ENCODE measurements at places on chromosomes 6 and 20. TPM values are rescaled to one million over a fixed set of nuclear protein-coding genes. Genes with fewer than 3 reads are reported as not detected.

GRCh38 chr6:109477725-109478124 lies 5.3 kb downstream of the ZBTB24 start:
- H3K4me3 ChIP-seq: no peak overlapping the region
- H3K27ac ChIP-seq: no peak overlapping the region
- no peaks in the 10 kb centered on the region for H3K27me3 ChIP-seq
- H3K4me1 ChIP-seq: peaks cover 14% of the 10 kb centered on the region

GRCh38 chr6:39280247-39280731 lies 33.9 kb downstream of the KCNK17 start:
- no peak overlapping the region for H3K4me3 ChIP-seq
- H3K36me3 ChIP-seq: no peaks in the 10 kb centered on the region
- peaks cover 34% of the 10 kb centered on the region for H3K27me3 ChIP-seq
- H3K4me1 ChIP-seq: no peaks in the 10 kb centered on the region
- DNase-seq: no peak

- no peaks in the 10 kb centered on the region for H3K36me3 ChIP-seq
- H3K4me1 ChIP-seq: no peaks in the 10 kb centered on the region
- no peaks in the 10 kb centered on the region for H3K27me3 ChIP-seq
- H3K4me3 ChIP-seq: no peak overlapping the region
- H3K27ac ChIP-seq: no peak overlapping the region
- no peak for DNase-seq
Observed at GRCh38 chr6:85496009-85496579, 46.2 kb downstream of the NT5E start.

DNA sequence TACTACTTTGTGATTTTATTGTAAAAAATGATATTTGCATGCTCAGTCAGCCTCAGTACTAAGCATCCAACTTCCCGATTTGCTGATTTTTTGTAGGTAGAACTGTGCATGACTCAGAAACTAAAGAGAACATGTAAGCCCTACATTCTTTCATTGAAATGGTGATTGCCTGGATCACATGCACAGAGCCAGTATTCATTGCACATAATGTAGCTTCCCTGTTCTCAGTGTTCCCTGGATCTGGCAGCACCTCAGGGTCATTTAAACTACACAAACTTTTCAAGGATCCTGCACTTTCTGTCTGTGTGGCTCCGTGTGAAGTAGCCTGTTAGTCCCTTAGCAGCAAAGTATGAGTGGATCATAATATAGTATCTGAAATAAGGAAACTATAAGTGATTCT lies 422.9 kb upstream of the AGPAT4 start:
- H3K4me1 ChIP-seq: no peaks in the 10 kb centered on the region
- DNase-seq: no peak
- no peak overlapping the region for H3K4me3 ChIP-seq
- H3K36me3 ChIP-seq: no peaks in the 10 kb centered on the region
- H3K27me3 ChIP-seq: no peaks in the 10 kb centered on the region

DNA sequence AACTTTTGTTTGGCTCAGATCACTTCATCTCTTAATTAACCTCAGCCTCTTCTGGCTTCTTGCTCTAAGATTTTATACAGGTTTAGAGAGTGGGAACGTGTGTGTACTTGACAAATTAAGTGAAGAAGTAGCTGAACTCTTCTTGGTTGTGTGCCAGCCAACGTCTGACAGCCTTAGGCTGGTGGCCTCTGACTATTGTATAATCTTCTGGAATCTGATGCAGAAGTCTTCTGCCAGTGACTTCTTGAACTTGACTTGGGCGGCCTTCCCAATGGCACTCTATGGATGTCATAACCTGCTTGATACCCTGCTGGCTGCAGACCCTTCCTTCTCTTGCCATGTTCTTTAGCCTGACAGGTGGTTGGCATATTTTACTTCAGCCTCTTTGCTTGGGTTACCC lies 660.5 kb downstream of the DOK5 start:
- no peaks in the 10 kb centered on the region for H3K27me3 ChIP-seq
- no peak for DNase-seq
- H3K4me1 ChIP-seq: no peaks in the 10 kb centered on the region
- H3K4me3 ChIP-seq: no peak overlapping the region
- H3K27ac ChIP-seq: no peak overlapping the region

DNA sequence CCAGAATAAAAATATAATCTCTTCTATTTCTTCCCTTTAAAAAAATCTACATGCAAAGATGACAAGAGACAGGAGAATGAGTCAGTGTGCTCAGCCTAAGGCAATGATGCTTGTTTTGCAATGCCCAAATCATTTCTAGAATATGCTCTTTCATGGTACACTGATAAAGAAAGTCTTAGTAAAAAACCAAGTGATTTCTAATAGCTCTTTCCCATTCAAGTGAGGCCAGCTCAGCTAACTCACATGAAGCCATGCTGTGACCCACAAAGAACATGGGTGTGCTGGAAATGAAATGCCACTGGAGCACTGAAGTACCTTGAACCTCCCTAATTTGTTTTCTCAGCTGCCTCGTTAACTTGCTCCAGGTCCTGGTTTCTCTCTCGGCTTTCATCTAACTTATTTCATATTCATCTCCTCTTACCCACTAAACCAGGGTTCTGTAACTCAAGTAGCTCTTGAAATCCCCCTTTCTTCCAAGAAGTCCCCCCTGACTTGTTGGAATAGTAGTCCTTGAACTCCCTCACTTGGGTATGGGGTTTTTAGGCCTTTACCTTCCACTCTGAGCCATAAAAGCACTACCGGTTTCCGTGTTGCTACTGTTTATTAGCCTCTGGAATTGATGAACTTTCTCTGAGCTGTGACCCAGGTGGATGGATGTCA lies 92.7 kb downstream of the IRF4 start:
- no peak overlapping the region for H3K4me3 ChIP-seq
- H3K4me1 ChIP-seq: no peaks in the 10 kb centered on the region
- H3K27ac ChIP-seq: no peak overlapping the region
- no peaks in the 10 kb centered on the region for H3K36me3 ChIP-seq
- H3K27me3 ChIP-seq: no peaks in the 10 kb centered on the region

DNA sequence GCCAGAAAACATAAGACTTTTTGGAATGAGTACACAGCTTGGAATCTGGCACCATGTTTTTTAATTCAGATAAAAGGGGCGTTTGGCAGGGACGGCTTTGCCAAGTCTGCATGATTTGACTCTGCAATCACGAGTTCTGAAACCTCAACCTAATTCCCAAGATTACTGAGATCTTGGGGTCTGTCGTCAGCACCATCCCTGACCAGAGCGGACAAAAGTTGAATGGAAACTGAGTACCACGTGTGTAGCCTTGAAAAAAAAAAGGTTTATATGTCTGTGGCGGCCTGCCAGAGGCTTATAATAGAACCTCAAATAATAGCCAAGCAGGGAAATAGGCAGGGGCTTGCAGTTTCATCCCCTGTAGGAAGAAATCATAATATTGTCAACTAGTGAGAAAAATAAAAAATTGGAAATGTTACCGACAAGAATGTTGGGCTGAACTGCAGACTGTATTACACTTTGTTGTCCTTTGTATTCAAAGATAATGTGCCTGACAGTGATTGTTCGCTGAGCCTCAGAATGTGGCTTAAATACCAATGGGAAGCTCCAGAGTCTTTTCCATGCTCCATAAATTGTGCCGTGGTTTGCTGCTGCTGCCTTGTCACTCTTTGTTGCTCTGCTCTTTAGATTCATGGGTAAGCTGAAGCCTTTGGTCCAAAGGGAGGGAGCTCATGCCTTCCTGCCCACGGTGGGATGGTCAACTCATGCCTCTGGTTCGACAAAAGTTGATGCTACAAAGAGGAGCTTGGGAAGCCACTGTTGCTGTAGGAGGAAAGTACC lies 118.8 kb upstream of the ARID1B start:
- H3K36me3 ChIP-seq: no peaks in the 10 kb centered on the region
- no peaks in the 10 kb centered on the region for H3K27me3 ChIP-seq
- H3K27ac ChIP-seq: no peak overlapping the region
- H3K4me1 ChIP-seq: no peaks in the 10 kb centered on the region
- no peak overlapping the region for H3K4me3 ChIP-seq

GRCh38 chr20:63409834-63410435 lies 48.8 kb upstream of the CHRNA4 start:
- DNase-seq: no peak
- H3K27ac ChIP-seq: no peak overlapping the region
- peaks cover 5% of the 10 kb centered on the region for H3K27me3 ChIP-seq
- H3K36me3 ChIP-seq: no peaks in the 10 kb centered on the region

DNA sequence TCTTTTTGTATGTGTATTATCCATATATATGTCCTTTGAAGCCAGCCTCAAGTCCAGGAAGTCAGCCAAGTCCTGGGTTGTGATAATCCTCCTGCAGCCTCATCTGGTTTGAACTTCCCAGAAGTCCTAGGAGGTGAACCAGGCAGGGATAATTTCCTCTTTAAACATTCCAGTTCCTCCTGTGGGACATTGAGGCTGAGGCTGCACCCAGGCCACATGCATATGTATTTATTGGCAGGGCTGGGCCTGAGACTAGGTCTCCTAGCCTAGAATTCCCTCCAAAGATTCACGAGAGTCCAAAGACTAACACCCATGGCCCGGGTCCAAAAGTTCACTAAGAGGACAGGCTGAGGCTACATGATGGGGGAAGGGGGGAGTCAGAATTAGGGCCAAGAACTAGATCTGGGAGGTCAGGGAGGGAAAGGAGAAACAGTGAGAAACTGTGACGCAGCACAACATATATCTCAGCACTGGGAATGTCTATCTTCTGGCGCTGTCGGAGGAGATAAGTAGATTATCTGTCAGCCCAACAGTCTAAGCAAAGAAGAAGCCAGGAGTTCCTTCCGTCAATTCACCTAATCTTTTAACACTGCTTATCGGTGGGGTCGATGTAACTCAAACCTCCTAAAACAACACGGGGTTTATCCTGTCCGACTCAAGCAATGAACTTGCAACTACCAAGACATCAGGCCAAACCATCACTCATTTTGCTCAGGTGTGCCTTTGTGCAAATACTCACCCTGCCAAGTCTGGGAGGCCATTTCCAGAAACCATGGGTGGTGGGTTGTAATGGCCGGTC lies 43.3 kb downstream of the SNX5 start:
- no peaks in the 10 kb centered on the region for H3K27me3 ChIP-seq
- no peak for DNase-seq
- no peak overlapping the region for H3K4me3 ChIP-seq
- no peak overlapping the region for H3K27ac ChIP-seq
- H3K4me1 ChIP-seq: no peaks in the 10 kb centered on the region

GRCh38 chr6:39785281-39785680 lies 6.9 kb upstream of the DAAM2 start:
- no peaks in the 10 kb centered on the region for H3K4me1 ChIP-seq
- H3K27ac ChIP-seq: no peak overlapping the region
- no peak for DNase-seq
- no peaks in the 10 kb centered on the region for H3K27me3 ChIP-seq

- H3K36me3 ChIP-seq: no peaks in the 10 kb centered on the region
- no peaks in the 10 kb centered on the region for H3K4me1 ChIP-seq
- peak; percentile 41 for DNase-seq
- no peak overlapping the region for H3K4me3 ChIP-seq
Observed at GRCh38 chr6:29702519-29703103, 20.6 kb upstream of the HLA-F start.

GRCh38 chr6:4358414-4359107 lies 223.2 kb upstream of the ECI2 start:
- H3K4me3 ChIP-seq: no peak overlapping the region
- peak; percentile 81 for DNase-seq
- peak overlapping the region; percentile 29 for H3K27ac ChIP-seq
- no peaks in the 10 kb centered on the region for H3K36me3 ChIP-seq
- H3K27me3 ChIP-seq: no peaks in the 10 kb centered on the region
- H3K4me1 ChIP-seq: peaks cover 9% of the 10 kb centered on the region

DNA sequence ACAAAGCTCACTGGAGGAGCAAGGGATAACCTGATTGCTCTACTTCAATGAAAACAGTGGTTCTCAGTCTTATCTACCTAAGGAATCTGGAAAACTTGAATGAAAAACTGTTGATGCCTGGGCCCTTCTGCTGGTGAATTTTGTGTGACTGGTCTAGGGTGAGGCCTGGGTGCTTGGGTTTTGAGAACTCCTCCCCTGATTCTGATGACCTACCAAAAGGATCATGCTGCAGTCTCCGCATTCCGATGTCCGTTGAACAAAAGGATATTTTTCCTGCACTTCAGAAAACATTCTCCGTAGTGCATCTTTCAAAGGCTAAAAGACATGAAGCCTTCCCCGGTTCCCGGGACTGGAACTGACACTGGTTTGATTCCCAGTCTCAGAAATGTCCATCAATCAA lies 157.9 kb downstream of the SYNDIG1 start:
- peak overlapping the region; percentile 73 for H3K27ac ChIP-seq
- H3K4me1 ChIP-seq: peaks cover 36% of the 10 kb centered on the region
- H3K36me3 ChIP-seq: no peaks in the 10 kb centered on the region
- no peaks in the 10 kb centered on the region for H3K27me3 ChIP-seq

DNA sequence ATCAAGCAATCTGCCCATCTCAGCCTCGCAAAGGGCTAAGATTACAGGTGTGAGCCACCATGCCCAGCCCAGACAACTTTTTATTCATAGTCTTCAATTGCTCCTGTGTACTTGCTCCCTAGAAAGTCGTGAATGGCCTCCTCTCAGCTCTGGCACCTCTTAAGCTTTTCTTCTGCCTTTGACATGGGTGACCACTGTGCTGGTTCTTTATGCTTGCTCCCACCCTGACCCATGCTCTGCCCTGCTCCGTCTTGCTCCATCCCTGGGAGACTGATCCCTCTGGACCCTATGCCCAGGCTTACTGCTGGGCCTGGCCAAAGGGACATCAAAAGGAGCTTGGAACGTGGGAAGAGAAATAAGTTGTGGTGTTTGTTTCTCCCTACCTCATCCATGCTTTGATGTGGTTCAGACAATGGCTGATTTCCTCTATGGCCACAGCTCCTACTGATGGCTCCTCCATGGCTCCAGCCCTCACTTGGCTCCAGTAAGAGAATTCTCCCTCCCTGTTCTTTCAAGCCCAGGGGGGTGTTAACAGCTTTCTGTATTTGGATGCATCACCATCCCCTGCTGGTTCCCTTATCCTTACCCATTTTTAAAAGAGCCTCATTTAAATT lies 7.7 kb upstream of the TREM2 start:
- no peak overlapping the region for H3K4me3 ChIP-seq
- no peaks in the 10 kb centered on the region for H3K36me3 ChIP-seq
- no peaks in the 10 kb centered on the region for H3K4me1 ChIP-seq
- H3K27ac ChIP-seq: no peak overlapping the region
- H3K27me3 ChIP-seq: no peaks in the 10 kb centered on the region

- no peaks in the 10 kb centered on the region for H3K4me1 ChIP-seq
- H3K36me3 ChIP-seq: no peaks in the 10 kb centered on the region
- H3K4me3 ChIP-seq: no peak overlapping the region
- no peaks in the 10 kb centered on the region for H3K27me3 ChIP-seq
- DNase-seq: no peak
Observed at GRCh38 chr20:57118107-57118769, 148.2 kb downstream of the BMP7 start.

- no peaks in the 10 kb centered on the region for H3K36me3 ChIP-seq
- no peak for DNase-seq
- no peak overlapping the region for H3K4me3 ChIP-seq
- H3K4me1 ChIP-seq: no peaks in the 10 kb centered on the region
- no peak overlapping the region for H3K27ac ChIP-seq
- peaks cover 15% of the 10 kb centered on the region for H3K27me3 ChIP-seq
Observed at GRCh38 chr6:30147096-30147495, 11.2 kb downstream of the TRIM40 start.

The BEND3 gene
- 10.9 TPM for total RNA-seq

The OR2J3 gene
- total RNA-seq: not detected

The PDE7B gene
- not detected for total RNA-seq

The ENTPD6 gene
- total RNA-seq: 53.2 TPM

The MPC1 gene
- 35.9 TPM for total RNA-seq

The LPA gene
- not detected for total RNA-seq

The DAAM2 gene
- 4.8 TPM for total RNA-seq

The ULBP2 gene
- total RNA-seq: 2.6 TPM

The BPIFB2 gene
- total RNA-seq: not detected

Measured in A673 (cell line).